ENCODE measurements at places on chromosomes 11 and 22.

- no peak for DNase-seq
Measured at GRCh38 chr11:120168960-120169681, 31.2 kb upstream of the TRIM29 start.

DNA sequence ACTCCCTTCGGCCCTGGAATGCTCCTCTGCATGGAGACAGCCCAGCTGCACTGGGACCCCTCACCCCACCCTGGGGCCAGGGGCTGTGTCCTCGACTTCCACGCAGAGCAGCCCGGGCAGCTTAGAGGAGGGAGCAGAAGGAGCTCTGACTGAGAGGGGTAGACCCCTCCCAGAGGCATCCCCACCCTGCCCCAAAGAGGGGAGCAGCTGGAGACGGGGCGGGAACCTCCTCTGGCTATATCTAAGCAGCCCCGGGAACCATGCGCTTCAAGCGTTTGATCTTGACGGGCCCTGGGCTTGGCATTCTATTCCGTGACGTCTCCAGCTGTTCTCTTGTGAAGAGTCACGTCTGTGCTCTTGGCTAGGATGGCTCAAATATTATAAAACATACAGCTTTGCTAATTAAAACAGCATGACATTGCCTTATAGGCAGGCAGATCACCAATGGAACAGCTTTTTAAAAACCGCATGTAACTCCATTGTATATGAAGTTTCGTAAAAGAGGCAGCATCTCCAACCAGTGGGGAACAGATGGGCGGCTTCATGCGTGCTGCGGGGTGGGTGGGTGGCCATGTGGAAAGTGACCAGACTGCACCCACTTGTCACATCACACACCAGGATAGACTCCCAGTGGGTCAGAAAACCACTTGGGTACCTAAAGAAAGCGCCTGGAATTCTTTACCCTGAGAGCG is 7.7 kb downstream of the KCNQ1 start:
- no peak for DNase-seq

- no peak for DNase-seq
Measured at GRCh38 chr22:34760276-34761008, 305.5 kb upstream of the ISX start.

- no peak for DNase-seq
Measured at GRCh38 chr11:7506243-7506642, 7.6 kb upstream of the PPFIBP2 start.

- DNase-seq = no peak
Measured at GRCh38 chr11:34601085-34601444, 19.8 kb upstream of the EHF start.

- DNase-seq = no peak
Measured at GRCh38 chr11:114246321-114247069, 49.7 kb upstream of the NNMT start.

GRCh38 chr22:21866833-21867527 is 465 bp downstream of the MAPK1 start:
- no peak for DNase-seq

DNA sequence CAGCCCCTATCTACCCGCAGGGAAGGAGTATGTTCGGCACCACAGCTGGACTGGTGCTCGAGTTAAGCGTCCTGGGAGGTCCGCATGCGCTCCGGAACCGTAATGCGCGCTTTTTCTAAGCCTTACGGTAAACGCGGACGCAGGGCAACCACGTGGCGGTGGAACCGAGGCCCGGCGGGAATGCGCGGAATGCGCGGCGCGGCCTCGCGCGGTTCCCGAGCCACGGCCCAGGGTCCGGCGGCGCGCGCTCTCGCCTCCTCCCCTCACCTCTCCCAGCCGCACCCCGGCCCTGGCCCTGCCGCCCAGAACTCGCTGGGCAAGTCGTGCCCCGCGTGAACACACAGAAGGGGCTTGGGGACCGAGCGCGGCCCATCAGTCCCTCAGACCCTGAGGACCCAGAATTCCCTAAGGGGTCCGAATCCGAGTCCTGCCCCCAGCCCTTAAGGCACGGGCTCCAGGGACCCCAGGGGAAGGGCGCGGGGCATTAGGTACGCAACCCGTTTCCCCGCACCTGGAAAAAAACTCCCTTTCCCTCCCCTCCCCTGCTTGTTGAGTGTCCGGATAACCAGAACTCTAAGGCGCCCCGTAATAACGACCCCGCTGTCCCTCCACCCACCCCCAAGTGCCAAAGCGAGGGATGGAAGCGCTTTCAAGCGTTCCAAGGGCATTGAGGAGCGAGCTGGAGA is 4.3 kb upstream of the CCND1 start:
- no peak for DNase-seq

- no peak for DNase-seq
Measured at GRCh38 chr11:32065865-32066629, 24.8 kb upstream of the RCN1 start.

DNA sequence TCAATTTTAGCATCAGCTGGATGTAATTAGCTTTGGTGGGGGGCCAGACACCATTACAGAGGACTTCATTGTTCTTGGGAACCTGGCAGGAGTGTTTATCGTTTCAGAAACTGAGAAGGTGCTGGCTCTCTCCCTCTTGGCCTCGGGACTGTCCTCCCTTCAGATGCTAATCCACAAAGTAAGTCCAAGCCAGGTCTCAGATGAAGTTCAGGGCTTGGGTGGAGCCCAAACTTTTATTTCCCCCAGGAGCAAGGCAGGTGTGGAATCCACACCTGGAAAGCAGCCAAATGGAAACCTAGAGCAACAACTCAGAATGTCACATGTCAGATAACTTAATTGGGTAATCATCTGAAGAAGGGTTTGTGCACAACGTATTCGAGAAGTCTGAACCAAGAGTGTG is 119.2 kb downstream of the ME3 start:
- no peak for DNase-seq

GRCh38 chr22:42444077-42444904 is 12.1 kb upstream of the NFAM1 start:
- DNase-seq = peak; percentile 70

DNA sequence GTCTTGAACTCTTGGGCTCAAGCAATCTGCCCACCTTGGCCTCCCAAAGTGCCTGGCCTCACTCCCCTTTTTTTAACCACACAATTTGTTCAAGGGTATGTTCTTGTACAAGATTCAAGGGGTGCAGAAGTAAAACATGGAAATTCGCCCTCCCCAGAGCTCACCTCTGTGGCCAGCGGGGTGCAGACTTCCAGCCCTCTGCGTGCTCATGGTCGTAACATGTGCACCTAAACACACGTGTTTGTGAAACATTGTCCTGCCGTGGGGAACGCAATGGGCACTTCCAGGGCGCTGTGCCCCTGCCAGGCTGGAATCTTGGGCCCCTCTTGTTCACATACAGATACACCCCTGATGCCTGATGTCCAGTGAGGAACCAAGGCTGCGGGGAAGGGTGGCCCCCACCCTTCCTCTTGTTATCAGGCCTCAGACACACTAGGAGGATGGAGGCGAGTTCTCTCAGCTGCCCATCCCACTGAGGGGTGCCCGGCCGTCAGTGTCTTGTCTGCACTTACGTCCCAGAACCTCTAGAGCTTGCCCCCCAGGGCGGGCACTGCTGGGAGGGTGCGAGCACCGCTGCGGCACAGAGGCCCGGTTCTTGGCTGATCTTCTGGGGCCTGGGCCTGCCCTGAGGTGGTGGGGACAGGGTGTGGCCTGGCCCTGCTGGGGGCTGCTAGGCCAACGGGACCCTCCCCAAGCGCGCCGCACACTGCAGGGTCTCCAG is 4.1 kb upstream of the EPS8L2 start:
- DNase-seq = no peak

- DNase-seq = no peak
Measured at GRCh38 chr11:106017093-106017492, 4.9 kb downstream of the MSANTD4 start.

GRCh38 chr22:20506543-20507252 is 712 bp upstream of the MED15 start:
- no peak for DNase-seq

DNA sequence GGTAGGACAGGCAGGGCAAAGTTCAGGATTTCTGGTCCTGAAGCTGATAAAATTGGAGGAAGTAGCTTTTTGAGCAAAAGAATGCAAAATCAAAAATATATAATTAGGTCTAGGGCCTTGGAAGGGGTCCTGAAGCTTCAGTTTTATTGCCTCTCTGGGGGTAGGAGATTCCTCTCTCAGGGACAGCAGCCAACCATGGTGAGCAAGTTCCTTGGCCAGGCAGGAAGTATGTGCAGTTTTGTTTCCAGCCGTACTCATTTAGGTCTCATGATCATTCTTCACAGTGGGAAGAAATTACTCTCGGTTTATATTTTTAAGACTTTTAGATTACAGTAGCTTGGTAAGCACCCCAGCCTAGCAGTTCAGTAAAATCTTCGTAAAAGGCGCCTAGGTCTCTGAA is 2.9 kb upstream of the RAB38 start:
- no peak for DNase-seq

GRCh38 chr11:31096191-31096805 is 273.2 kb downstream of the DCDC1 start:
- no peak for DNase-seq

DNA sequence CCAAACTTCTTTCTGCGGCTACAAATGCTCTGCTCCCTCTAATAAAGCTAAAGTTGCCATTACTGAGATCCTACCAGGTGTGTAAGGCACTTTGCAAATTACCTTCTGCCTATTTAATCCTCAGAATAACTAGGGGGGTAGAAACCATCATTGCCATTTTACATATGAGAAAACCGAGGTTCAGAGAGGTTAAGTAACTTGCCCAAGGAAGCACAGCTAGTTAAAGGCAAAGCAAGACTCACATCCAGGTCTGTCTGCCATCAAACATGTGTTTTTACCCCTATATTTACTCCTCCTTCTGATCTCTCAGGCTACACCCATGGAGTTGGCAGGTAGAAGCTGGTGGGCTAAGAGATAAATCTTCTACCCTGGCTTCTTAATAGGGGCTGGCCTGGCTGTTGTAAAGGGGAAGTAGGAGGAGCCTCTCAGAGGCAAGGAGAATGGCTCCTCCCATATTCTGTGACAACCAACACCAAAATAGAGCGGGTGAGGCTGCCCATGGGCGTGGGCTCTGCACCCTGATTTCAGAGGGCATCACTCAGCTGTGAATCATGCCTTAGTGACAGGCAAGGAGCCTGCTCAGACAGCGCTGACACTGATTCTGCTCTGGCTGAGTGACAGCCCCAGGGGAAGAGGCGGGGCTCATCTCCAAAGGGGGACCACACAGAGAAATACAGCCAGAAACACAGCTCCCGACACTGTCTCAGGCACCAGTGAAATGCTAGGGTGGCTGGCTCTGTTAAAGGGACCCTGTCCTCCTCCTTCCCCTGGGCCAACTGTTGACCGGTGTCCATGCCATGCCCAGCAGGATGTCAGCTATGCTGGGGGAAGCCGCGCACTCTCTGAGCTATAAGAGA is 106.8 kb downstream of the ABTB2 start:
- DNase-seq = peak; percentile 58

- no peak for DNase-seq
Measured at GRCh38 chr11:33045551-33046255, 6.3 kb downstream of the TCP11L1 start.

DNA sequence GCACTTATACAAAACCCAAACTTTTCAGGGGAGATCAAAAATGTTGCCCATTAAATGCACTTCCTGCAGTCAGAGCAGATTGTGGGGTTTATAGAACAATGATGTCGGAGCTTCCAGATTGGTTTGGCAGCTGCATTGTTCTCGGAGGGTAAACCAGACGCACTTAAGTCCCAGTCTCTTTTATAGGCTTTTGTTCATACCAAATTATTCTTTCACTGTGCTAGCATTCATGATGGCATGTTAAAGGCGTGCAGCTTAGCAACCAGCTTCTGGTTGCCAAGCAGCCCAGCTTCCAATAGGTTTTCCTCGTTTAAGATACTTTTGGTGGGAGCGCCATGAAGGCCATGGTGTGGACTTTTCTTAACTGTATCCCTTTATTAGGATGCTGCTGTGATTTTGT is 40.9 kb downstream of the ZC3H12C start:
- DNase-seq = no peak
